NCI-H2171 (cell line): ENCODE measurements at places on chromosomes 6 and 20.

- no peak for DNase-seq
These were observed 25.7 kb downstream of the DSE start for GRCh38 chr6:116396441-116396840.

DNA sequence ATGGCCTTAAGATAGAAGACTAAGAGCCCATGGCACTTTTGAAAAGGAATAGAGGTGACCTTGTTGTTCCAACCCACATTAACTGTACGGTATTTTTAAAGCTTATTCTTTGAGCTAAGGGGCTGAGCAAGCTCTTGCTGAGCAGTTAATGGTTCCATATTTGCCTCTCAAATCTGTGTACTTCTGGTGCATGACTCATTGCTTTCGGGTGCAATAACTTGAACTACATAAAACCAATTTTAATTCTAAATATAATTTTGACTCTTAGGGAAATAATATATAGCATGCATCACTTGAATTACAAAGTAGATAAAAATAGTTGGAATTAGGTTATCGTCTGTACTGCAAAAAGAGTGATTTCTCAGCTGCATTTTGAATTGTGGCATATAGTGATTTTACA, 348.1 kb upstream of the CITED2 start:
- DNase-seq = no peak

DNA sequence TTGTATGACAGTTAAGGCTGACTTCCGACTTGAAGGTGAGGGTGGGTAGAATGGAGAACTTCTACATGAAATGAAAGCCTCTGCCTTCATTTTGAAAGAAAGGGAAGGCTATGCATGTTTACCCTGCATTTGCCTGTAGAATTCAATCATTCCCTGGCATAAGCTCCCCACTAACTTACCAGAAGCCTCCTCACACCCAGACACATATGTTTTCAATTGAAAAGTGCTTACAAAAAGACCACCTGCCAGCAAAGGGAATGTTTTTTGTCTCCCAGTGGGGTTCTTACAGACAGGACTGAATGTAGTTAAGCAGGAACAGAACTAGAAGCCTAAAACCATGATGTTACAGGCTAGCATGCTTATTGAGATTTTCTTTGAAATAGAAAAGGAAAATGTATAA, 392.1 kb upstream of the HSF2 start:
- DNase-seq = no peak

DNA sequence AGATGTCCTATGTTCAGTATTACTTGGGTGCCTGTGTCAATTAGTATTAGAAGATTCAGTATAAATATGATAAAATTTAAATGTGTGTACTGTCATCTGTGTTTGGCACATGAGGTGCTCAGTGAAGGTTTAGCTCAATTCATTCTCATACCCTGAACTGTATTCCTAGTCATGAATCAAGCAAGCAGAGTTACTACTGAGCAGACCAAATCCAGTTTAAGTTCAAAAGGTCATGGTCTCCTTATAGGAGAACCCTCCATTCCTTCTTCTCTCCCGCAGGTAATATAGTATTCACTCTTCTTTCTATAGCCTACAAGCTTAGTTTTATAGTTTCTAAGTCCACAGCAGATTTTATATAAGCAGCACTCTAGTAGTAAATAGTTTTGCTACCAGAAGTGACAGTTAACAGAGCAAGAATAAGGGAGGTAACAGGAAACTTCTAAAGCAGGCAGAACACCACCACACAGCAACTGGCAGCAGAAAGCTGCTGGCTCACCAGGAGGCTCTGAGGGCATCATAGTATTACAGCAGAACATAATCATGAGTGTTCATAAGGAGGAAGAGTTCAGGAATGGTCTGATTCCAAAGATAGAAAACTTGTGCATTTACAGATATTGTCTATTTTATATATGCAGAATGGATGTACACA, 133.2 kb downstream of the SLC16A10 start:
- DNase-seq = no peak

DNA sequence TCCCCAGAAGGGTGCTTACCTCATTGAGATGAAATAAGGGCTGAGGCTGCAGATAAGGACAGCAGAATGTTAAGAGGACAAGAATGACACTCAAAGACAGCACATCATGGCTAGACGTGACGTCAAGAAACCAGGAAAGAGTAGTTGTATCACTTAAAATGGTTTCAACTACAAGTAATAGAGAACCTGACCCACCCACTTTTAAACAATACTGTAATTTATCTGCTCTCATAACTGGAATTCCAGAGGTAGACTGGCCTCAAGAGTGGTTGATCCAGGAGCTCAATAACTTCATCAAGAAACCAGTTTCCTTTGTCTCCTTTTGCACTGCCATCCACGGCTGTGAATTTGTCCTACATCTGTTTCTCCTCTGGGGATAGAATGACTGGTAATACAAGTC, 187.1 kb downstream of the EYA4 start:
- DNase-seq = no peak

DNA sequence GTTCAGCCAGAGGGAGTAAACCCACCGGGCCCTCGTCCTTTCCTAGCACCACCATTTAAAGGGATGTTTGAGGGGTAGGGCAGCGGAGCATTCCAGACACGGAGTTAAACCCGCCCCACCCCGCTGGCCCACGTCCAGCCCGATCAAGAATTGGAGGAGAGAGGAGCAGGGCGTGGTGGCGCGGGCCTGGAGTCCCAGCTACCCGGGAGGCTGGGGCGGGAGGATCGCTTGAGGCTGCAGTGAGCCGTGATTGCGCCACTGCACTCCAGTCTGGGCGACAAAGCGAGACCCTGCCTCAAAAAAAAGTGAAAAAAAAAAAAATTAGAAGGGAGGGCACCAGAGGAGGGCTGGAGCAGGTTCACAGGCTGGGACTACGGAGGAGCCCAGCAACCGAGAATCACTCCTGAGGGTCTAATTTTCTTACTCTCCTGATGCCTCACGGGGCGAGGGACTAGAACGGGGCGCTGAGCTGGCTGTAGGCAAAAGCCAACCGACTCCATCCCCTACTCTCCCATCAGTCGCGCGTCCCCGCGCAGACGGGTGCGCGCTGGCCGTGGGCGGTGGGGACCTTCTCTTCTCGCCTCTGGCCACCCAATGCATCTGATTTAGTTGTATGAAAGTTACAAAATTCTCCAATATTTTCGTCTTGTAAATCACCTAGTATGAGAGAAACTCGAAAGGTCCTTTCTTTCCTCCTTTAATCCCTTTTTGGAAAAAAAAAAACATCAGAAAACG, 6.1 kb upstream of the HSPA1B start:
- DNase-seq = no peak

DNA sequence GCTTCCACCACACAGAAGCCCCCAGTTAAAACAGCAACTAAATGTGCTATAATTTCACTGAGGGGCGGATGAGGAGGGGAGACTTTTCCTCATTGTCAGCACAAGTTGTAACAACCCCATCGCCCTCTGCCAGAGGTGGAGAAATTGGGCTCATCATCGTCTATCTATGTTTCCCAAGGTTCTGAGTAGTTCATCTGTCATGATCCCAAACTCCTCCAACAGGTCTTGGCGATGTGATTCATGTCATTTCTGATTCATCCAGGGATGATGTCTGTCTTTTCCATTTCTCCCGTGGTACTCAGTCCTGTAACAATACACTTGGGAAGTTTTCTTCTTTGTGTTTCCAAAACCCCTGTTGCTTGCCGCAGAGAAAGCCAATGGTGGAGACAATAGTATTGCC, 51.0 kb downstream of the TFAP2A start:
- no peak for DNase-seq

DNA sequence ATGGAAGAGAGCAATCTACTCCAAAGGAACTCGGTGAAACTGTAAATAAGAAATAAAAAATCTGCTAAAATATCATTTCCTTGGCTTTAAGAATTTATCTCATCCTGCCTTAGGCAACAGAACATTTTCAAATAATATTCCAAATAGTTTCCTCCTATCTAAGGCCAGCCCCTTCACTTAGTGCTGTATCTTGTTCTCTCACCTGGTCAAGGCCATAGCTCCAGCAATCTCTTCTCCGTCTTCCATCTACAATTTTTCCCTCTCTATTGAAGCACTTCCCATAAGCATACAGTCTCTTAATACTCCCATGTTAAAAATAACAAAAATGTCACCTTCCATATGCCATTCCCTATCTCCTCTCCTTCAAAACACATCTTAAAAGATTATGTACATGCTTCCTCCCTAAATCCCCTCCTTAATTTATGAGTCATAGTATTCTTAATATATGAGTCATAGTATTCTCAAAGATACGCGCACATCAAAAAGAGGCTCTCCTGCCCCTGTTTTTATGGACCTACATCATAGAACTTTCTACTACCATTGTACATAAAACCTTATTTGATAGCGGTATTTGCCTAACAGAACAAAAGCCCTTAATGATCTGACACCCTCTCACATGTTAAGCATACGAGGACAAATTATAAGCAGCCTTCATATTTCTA, 146.9 kb downstream of the PDE10A start:
- no peak for DNase-seq

GRCh38 chr6:150276168-150276936, 92.5 kb upstream of the IYD start:
- DNase-seq = no peak

DNA sequence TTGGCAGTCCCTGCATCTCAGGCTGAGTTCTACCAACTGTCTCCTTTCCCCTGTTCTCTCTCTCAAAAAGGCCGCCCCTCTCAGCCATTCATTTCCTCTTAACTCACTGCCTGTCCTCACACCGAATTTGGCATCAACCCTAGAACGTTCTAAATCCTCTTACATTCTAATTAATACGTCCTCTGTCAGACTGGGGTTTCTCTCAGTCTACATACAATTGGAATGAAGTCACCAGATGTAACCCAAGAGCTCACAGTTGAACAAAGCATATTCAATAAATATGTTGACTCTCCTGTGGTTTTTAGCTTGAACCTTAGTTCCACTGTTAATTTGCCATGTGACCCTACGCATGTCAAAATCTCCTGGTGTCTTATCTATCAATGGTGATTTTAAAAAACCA, 269.6 kb downstream of the CLIC5 start:
- DNase-seq = no peak

GRCh38 chr6:151018911-151019782, 153.6 kb downstream of the MTHFD1L start:
- DNase-seq = no peak

GRCh38 chr6:21323577-21323976, 270.0 kb upstream of the SOX4 start:
- DNase-seq = no peak

DNA sequence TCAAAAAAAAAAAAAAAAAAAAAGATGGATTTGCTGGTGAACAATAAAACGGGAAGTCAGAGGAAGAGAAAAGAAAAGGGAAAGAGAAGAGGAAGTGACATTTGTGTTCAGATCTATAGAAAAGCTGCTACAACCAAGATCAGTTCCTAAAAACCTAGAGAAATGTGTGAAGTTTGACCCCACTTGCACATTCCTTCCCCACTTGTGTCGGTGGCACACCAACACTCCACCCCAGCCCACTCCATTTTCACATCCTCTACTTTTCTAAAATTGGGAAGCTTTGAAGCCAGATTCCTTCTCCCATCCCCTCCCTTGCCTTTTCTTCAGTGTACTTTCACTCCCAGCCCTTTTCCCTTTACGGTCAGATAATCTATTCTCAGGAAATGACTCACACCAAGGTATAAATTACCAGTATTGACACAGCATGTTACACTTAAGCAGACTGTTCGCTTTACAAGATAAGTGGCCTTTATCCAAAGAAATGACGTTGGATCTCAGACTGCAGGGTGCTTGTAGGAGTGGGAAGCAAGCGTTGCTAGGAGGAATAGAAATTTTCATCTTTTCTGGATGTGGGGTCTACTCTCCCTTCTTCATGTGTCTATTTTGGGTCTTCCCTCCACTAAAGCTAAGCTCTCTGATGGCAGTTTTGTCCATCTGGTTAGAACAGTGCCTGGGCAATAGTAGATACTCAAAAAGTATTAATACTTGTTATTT, 92.5 kb upstream of the ADGRF1 start:
- no peak for DNase-seq

GRCh38 chr6:11214901-11215300, 17.6 kb downstream of the NEDD9 start:
- no peak for DNase-seq

- DNase-seq = peak; percentile 48
These were observed 120.5 kb upstream of the CHD6 start for GRCh38 chr20:41738604-41739206.

DNA sequence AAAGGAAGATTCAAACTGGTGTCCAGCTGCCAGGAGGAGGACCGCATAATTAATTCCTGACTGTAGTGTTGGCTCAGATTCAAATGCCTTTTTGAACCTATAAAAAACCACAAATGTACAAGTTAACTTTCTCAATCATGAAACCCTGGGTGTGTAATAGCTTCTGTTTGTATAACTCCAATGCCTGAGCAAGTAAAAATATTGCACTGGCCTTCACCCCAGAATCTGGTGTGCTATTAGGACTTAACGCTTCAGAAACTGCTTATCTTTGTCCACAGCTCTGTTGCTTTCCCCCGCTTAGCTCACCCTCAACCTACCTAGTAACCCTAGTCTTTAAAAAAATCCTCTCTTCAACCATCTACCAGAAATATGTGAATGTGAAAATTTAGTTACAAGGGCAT, 119.1 kb upstream of the MAP7 start:
- no peak for DNase-seq

GRCh38 chr6:144194293-144194810, 44.0 kb downstream of the STX11 start:
- DNase-seq = no peak

GRCh38 chr6:166640342-166641043, 13.4 kb upstream of the RPS6KA2 start:
- DNase-seq = no peak

DNA sequence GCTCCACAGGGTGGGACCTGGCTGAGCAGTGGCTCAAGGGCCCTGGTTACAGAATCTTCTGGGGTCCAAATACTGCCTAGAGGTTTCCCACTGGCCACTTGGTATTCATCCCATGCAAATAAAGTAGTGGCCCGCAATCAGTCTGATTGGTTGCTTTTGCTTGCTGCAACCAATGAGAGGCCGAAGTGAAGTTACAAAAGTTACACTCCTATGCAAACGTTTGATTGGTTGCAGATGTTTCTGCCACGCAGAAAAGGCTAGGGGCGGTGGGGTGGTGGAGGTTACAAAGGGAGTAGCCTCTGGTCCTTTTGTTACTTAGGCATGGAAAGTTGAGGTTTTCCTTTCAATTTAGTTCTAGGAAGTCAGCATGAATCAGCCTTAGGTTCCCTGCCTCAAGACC, 3.6 kb upstream of the NHLRC1 start:
- no peak for DNase-seq

DNA sequence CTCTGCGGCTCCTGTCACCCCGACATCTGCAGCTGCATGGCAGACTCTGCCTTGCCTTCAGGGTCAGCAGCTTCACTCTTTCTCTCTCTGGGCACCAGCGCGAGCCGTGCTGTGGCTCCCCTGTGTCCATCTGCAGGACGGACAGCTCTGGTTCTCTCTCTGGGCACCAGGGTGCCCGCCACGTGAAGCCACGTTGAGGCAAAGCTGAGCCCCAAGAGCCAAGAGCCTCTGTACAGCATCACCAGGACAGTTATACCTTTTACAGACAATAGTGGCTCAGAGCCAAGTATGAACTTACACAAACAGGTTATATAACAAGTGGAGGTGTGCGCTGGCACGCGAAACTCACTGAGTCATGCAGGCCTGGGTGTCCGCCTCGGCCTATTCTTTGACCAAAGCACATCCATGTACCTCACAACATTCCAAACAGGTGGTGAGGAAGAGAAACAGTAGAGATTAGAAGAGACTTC, 50.8 kb downstream of the FAM50B start:
- DNase-seq = peak; percentile 33

- DNase-seq = no peak
These were observed 1.2 kb downstream of the ACSS1 start for GRCh38 chr20:25056690-25057233.

- DNase-seq = no peak
These were observed 213.9 kb upstream of the PRDM1 start for GRCh38 chr6:105872249-105872648.

- DNase-seq = no peak
These were observed 87.2 kb upstream of the ADTRP start for GRCh38 chr6:11865680-11866300.
